Right kidney (tissue), 9 donors: ENCODE measurements at places on chromosomes 16 and 17.

GRCh38 chr17:78670850-78671725 lies 93.9 kb upstream of the DNAH17 start:
- DNase-seq, result no peak

- DNase-seq, result no peak
These were observed 32.5 kb downstream of the SPHK1 start for GRCh38 chr17:76416899-76417298.

DNA sequence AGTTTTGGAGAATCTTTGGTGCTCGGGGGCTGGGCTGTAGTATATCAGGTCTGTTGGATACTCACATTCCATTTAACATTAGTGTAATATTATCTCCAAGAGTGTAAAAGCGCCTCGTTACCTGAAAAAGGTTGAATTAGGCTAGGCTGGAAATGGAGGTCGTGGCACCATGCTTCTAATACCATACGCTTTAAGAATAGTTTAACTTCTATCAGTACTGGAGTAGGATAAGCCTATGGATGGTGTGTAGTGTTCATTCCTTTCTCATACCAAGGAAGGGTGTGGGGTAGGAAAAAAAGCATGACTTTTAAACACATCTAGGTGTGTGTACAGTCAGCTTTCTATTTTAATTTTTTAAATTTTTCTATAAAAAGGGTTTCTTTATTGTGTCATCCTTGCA lies 2.0 kb downstream of the SRCAP start:
- DNase-seq, result no peak

DNA sequence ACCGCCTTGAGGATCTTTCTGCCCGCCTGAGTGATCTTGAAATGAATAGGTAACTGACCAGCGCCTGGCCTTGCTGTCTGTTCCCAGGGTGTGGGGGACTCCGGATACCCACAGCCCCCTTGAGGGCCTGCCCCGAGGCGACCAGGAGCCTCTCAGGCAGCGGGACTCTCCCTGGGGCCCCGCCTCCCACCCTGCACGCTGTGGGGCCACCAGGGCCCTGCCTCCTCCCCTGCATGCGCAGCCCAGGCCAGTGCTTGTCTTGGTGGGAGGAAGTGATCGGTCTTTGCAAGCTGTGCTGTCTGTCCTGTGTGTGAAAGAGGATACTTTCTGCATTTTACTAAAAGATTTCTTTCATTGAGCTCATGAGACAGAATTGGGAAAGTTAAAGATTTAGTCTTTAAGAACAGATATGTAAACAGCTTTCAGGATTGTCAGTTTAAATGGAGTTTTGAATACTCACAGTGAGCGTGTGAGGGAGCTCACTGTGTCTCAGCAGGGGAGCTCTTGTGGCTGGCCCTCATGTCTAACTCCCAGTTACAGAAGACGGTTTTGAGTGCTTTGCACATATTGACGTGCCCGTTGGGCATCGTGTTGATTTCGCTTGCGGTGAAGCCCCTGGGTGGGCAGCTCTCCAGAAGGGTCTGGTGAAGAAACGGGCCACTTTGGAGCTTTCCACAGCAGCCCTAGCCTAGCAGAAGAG lies 36.1 kb upstream of the CAPN15 start:
- no peak for DNase-seq

- DNase-seq, result no peak
These were observed 16.6 kb downstream of the ENGASE start for GRCh38 chr17:79091226-79091670.
